ENCODE measurements at places on chromosomes 16 and 17.

DNA sequence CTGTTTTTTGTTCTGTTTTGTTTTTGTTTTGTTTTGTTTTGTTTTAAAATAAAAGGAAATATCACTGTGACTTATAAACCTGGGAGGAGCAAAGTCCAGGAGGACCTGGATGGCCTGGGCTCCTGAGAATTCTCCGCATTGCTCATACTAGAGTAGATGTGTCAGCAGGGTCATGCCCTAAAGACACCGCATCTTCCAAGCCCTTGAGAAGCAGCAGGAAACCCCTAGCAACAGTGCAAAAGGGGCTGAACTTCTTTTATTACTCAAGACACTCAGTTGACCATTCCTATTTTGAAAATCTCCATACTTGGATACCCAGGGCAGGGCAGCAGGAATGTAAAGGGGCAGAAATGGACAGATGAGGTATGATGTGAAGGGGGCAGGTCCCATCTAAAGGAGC lies 51.8 kb downstream of the SYT17 start:
- DNase-seq = no peak

GRCh38 chr17:77606146-77606864 lies 352.2 kb upstream of the TNRC6C start:
- no peak for DNase-seq

DNA sequence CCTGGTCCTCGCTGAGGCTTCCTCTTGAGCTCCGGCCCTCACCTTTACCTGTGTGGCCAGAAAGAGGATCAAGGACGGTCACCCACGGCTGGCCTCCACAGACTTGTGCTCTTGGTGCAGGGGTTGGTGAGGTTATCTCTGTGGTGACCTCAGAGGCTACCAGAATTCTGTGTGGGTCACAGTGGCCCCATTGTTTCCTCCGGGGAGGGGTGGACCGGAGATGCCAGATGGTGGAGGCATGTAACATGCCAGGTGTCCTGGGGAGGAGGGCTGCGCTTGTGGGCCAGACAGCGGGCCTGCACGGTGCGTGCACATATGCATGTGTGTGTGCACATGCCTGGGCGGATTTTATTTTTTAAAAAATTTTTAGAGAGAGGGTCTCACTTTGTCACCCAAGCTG lies 6.3 kb downstream of the SGCA start:
- no peak for DNase-seq

DNA sequence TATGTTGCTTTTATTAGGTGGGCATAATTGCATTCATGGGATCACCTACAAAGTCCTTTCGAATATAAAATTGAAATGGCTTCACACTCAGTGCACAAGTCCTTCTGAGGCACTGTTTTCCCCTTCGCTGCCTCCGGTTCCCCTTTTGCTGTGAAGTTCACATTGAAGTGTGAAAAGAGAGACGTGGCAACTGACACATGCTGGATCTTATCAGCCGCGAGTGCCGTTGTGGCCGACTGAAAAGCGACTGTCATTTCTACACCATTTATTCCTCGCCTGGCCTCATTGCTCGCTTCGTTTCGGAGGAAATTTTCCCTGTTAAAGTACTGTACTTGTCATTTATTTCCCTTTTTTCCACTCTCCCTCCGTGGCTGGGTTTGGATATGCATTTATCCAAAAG lies 423.5 kb downstream of the MAF start:
- DNase-seq = no peak

DNA sequence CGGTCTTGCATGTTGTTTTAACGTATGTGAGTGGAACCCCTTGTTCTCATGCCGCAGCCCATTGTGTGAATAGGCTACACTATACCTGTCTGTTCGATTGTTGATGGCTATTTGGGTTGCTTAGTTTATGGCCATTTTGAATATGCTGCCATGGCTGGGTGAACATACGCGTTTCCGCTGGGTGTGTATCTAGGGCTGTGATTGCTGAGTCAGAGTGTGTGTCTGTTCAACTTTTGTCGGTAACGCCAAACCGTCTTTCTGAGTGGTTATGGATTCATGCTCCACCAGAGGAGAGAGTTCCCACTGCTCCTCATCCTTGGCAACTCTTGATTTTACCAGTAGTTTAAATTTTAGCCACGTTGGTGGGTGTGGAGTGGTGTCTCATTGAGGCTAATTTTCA lies 77.0 kb downstream of the METRNL start:
- no peak for DNase-seq

DNA sequence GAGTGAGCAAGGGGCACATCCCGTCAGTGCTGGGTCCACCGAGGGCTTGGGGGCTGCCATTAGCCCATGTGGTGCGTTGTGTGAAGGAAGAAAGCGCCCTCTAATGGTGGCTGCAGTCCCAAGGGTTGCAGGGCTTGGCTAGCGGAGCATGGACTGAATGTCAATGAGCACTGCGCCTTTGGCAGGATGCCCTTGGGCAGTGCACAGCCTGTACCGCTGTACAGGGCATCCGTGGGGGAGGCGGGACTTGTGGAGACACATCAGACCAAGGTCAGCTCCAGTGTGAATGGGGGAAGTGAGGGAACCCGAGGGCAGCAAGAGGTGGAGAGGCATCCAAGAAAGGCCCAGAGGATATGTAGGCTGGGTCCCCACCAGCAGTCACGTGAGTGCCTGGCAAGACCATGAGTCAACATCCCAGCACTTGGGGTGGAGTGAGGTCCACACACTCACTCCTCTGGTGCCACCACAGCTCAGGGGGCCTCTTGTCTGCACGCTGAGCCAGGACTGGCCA lies 75.5 kb upstream of the MED9 start:
- no peak for DNase-seq

- DNase-seq = peak; percentile 48
These were observed at the start of gene TBX21 for GRCh38 chr17:47733047-47733673. Gene TBX21 (plus strand): TSS chr17:47733236. CDS start chr17:47733455, 219 bp downstream.

GRCh38 chr16:35308674-35309073 lies 1849.3 kb downstream of the TP53TG3F start:
- DNase-seq = no peak

- DNase-seq = no peak
These were observed 146.9 kb downstream of the ANKFN1 start for GRCh38 chr17:56300144-56300543.

DNA sequence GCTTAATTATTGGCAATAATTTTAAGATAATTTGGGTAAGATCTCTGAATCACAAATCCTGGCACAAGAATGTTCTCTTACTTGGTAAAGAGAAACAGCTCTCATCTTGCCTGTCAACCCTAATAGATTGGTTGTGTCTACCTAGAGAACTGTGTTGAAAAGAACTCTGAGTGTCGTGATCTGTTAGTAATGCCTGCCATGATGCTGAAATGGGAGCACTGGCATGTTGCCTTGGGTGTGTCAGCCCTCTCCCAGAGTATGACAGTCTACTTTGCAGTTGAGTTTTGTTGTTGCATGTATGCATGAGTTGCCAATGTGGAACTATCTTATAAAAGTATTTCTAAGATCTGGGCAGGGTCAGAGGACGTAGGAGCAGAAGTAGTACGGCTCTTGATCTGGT lies 221.4 kb downstream of the MAF start:
- no peak for DNase-seq

DNA sequence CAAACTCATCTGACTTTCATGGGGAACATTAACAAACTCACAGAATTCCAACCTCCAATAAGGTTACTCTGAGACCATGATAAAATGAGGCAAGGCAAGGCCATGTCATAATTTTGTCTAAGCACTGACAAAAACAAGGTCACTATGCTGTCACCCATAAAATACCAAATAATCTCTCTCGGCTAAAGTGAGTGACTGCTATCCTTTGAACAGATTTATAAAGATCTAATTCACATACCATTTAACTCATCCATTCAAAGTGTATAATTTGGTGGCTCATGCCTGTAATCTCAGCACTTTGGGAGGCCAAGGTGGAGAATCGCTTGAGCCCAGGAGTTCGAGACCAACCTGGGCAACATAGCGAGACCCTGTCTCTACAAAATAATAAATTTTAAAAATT lies 20.6 kb upstream of the CA4 start:
- no peak for DNase-seq

DNA sequence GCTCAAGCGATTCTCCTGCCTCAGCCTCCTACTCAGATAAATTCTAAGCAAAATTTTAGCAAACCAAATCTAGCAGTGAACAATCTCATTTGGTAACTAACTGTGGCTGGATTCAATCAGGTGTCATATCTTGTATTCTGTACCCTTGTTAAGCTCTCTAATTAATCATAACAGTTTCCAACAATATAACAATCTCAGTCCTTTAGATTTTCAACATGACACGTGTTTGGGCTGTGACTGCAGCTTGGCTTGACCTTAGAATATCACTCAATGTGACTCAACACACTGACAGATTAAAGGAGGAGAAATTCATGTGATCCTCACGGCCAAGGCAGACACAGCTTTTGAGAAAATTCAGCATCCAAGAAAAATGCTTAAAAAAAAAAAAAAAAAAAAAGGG lies 133.6 kb downstream of the BANP start:
- no peak for DNase-seq
